ENCODE measurements at places on chromosomes 13 and 19.

DNA sequence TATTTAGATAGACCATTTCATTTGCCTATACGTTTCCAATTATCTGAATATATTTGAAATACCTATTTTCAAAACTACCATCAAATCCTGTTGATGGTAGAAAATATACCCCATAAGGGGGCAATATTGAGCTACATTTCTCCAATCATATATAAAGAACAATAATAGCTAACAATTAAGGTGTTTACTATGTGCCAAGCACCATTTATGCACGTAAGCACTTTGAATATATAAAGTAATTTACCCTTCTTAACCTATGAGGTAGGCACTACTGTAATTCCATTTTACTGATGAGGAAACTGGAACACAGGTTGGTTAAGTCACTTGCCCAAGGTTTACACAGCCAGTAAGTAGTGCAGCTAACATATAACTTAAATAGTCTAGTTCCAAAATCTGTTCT is 79.2 kb downstream of the UBL3 start:
- no peak for DNase-seq

DNA sequence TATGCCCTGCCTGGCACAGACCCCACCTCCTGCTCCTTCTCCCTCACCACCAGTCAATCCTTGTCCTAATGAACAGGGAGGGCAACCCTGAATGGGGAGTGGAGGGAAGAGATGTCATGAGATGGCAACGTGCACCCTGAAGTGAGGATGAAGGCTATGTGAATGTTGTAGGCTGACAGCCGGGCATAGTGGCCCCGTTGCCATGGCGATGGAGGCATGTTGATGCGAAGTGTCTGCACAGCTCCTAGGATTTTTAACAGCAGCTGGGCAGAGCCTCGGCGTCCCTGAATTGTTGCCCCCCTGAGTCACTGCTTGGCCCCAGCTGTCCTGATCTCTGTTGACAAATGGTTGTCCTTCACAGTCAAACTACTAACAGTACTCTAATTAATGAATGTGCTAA is 4.8 kb upstream of the ALOX5AP start:
- DNase-seq, result no peak

GRCh38 chr19:43934055-43934984 is 762 bp downstream of the ZNF45 start:
- DNase-seq, result no peak

GRCh38 chr19:15640294-15640903 is at the start of gene CYP4F3:
Gene CYP4F3 (plus strand): TSS chr19:15640897. CDS start chr19:15641416, 519 bp downstream.
- no peak for DNase-seq

DNA sequence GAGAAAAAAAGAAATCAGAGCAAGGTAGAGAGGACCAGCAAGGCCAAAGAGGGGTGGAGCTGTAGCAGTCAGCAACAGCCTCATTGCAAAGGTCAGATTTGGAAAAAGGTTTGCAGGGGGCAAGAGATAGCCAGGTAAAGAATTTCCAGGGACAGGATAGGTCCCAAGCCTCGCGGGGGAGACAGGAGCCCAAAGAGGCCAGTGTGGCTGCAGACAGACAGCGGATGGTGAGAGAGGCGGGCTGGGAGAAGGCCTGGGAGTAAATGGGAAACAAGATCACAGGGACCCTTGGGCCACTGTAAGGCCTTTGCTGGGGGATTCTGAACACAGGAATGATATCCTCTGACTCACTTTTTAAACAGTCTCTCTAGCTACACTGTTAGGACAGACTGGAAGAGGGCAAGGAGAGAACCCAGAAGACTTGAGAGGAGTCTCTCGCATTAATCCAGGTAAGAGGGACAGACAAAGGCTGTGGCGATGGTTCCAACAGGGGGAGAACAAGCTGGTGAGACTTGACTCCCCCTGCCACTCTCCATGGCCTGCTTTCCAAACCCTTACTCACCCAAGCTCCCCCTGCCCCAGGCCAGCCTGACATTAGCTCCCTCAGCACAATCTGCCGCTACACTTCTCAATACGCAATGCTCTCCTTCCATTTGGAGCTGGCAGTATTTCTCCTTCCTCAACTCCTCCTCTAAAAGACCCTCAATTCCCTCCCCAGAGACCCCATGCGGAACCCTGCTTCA is 31.8 kb downstream of the DOCK9 start:
- no peak for DNase-seq
